Activated naive CD4-positive, alpha-beta T cell (primary cell): ENCODE measurements at places on chromosomes 12 and 14.

- DNase-seq, result no peak
These were observed 341.8 kb downstream of the GLT1D1 start for GRCh38 chr12:129195081-129195480.

GRCh38 chr14:100098171-100098570, 32.9 kb downstream of the EVL start:
- no peak for DNase-seq

GRCh38 chr12:114063435-114063834, 97.3 kb upstream of the RBM19 start:
- no peak for DNase-seq

DNA sequence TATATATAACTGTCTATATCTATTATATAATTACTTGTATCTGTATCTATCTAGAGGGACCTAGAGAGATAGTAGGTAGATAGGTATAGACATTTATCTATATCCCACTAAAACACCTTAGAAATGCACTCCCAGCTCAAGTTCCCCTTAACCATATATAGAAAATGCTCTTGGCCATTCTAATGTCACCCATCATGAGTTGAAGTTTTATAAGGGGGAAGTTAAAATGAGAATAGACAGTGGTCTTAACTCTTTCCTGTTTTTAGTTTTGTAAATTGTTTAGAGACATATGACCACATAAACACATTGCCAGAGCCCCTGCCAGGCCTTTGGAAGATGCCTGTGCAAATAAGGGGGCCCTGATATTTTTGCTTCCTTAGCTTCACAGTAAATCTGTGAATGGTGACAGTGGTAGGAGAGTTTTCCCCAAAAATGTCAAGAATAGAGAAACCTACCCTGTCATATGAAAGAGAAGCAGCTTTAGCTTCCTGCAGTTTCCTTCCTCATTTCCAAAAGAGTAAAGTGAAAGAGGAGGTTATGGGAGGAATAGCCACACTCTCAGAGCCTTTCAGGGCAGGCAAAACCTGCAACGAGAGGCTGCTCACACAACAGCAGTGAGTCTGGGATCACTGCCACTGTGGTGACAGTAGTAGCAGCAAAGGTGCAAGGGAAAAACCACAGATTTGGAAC, 45.5 kb downstream of the MGST1 start:
- no peak for DNase-seq

DNA sequence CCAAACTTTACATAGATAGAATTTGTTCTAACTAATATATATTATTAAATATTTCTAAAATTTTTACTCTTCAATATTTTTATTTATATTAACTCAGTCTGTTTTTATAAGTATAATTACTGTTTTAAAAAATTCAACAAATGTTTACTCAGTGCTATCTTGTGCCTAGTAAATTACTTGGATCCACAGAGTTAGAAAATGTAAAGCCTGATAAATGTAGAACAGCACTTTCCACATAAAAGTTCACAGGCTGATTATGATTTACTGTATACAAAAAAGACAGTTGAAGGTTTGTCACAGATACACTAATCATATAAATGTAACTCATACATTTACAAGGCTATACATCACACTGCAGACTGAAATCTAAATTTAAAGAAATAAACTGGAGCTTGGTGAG, 170.0 kb downstream of the FOXG1 start:
- DNase-seq, result no peak

DNA sequence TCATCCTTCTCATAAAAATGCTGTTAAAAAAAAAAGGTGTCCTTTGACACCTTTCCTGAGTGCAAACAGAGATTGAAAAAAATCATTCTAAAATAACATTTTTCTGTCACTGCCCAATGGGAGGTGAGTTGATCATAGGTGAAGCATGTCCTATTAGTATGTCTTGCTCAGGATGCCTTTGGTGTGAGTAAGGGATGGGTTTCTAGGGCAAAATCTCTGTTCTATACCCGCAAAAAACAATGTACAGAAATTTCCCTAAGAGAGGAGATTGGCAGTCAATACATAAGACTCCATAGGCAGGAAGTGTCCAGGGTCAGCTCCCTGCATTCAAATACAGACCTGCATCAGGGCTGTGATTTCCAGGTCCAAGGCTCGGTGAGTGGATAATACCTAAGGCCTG, 195.2 kb downstream of the DAD1 start:
- no peak for DNase-seq

- DNase-seq, result no peak
These were observed 65.0 kb upstream of the MON2 start for GRCh38 chr12:62401631-62402030.

GRCh38 chr12:2664721-2665577, 129.8 kb upstream of the FKBP4 start:
- DNase-seq, result no peak

- no peak for DNase-seq
These were observed 47.3 kb downstream of the DAD1 start for GRCh38 chr14:22541721-22542120.

DNA sequence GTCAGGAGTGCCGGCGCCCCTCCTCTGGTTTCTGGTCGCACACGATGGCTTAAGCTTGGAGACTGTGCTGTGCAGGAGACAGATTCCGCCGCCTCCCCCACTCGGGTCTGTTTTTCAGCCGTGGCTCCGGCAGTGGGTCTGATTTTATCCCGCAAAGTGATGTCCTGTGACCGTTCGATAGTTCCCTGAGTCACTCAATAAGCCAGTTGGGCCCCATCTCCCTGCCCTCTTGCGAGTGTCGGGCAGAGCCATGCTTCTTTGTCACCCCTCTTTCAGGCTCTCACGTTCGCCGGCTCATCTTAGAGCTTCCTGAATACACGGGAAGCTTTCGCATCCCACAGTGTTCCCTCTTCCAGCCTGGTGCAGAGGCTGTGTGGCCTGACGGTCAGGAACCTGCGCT, 127.8 kb upstream of the RFLNA start:
- no peak for DNase-seq

GRCh38 chr12:51820526-51821439, 27.7 kb downstream of the FIGNL2 start:
- peak; percentile 48 for DNase-seq

- DNase-seq, result no peak
These were observed 7.9 kb downstream of the ABCB9 start for GRCh38 chr12:122958198-122958888.

GRCh38 chr12:131095826-131096680, 142.3 kb downstream of the ADGRD1 start:
- no peak for DNase-seq

DNA sequence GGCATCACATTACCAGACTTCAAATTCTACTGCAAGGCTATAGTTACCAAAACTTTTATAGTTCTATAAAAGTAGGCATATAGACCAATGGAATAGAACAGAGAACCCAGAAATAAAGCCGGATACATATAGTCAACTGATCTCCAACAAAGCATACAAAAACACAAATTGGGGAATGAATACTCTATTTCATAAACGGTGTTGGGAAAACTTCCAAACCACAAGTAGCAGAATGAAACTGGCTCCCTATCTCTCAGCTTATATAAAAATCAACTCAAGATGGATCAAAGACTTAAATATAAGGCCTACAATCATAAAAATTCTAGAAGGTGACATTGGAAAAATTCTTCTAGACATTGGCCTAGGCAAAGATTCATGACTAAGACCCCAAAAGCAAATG, 187.9 kb upstream of the PLXNC1 start:
- no peak for DNase-seq

- DNase-seq, result no peak
These were observed 40.3 kb downstream of the ANKRD9 start for GRCh38 chr14:102469261-102469660.

DNA sequence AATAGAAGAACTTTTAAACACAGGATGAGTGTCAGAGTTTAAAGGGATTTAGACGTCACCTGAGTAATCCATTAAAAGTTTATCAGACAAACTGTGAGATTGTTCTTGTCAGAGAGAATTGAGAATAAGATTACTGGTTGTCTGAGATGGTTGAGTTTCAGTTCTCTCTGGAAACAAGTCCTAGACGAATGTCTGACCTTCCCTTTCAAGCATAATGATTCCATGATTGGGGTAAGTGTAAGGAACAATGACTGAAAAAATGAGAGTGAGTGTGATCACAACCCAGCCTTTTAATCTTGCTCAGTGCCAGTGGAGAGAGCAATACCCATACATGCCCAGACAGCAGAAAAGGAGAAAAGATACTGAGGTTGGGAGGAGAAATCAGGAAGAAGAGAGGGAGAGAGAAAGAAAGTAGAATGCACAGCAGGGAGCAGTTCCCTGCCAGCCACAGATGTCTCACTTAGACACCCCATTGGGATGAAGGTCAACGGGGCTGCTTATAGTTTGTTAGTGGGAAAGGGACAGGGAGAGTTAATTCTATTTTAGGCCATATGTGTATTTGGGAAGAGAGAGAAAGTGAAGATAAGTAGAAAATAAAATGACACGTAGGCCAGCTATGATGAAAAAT, 4.3 kb downstream of the GRIP1 start:
- DNase-seq, result no peak

GRCh38 chr12:5924342-5924741, 20.7 kb downstream of the ANO2 start:
- DNase-seq, result no peak
